ENCODE measurements at places on chromosomes 4 and X.
A peak's percentile ranks its signal among the peaks of the same experiment; 100 is the strongest.

DNA sequence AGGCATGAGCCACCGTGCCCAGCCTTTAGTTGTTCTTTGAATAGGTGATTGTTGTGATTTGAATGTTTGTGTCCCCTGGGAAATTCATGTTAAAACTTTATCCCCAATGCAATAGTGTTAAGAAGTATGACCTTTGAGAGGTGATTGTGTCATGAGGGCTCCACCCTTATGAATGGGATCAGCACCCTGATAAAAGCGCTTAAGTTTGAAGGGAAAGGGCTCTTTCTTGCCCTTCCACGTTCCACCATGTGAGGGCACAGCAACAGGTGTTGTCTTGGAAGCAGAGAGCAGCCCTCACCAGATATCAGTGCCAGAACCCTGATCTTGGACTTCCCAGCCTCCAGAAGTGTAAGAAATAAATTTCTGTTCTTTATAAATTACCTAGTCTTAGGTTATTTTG is 33.7 kb upstream of the RP2 start:
- DNase-seq: no peak

GRCh38 chr4:129345609-129346008 is 249.7 kb downstream of the C4orf33 start:
- no peak for DNase-seq

DNA sequence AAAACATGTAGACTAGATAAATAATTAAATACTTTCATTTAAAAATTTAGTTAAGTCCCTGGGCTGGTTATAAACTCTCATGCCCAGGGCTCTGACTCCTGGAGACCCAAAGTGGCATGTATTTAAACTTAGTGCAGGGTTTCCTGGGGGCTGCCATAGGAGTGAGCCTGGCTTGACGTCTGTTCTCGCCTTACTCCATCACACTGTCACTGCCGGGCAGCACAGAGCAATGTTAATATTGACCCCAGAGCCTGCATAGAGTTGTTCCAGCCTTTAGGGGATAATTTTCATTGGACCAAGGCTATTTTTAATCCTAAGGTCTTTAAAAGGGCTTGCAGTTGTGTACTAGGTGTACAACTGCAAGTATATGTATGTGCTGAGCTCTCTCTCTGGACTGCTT is 31.2 kb downstream of the KIAA0232 start:
- DNase-seq: no peak

- peak; percentile 58 for DNase-seq
These were observed 9.7 kb upstream of the TMEM165 start for GRCh38 chr4:55386073-55386472.

GRCh38 chrX:69133921-69134542 is 31.2 kb downstream of the PJA1 start:
- DNase-seq: no peak

DNA sequence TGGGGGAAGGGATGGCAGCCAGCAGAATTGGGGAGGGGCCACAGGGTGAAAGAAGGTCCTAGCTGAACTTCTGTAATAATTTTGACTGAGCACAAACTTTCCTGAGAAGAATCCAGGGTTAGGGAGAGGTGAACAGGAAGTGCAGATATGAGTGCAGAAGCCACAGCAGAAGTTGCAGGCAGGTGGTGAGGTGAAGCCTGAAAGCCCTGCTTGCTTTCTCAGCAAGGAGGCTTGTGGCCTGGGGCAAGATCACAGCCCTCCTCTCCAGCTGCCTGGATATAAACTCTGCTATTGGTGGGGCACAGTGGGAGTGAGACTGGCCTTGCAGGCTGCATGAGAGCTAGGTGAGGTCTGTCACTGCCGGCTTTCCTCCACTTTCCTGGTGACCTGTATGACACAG is 44.1 kb upstream of the UPRT start:
- DNase-seq: no peak

DNA sequence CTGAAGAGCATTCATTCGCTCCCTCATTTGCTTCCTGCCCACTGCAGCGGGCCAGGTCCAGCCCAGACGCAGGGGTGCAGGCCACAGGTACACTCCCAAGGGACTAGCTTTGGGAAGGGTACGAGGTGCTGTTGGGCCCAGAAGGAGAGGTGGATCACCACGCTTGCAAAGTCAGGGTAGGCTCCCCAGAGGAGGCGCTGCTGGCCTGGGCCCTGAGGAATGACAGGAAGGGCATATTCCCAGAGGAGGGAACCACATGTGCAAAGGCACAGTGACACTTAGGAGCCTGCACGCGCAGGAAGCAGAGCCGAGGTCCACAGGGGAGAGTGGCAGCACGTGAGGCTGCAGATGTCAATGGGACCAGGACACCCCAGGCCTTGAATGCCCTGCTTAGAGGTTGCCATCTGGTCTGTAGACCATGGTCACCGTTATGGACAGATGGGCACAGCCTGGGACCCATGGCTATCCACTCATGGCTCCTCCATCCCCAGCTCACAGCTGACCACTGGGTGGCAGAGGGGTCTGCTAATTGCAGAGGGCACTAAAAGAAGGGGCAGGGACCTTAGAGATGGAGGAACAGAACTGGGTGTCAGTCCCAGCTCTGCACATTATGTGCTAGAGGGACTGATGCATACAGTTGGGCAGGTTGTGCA is 7.9 kb downstream of the HTRA3 start:
- DNase-seq: no peak

DNA sequence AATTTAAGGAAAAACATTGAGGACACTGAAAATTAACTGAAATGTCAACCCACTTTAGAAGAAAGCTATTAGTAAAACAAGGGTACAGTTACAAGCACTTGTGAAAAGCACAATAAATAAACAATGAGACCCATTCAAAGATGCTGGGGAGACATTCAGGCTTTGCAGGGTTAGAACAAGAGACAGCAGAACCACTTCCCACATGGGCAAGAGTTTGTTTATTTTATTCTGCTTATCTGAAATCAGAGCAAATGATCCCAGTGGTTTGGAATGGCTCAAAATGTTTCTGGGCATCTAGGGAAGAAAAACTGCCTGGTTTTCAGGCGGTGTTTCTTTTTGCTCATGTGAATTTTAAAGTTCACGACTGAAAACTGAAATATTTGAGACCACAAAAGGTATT is 42.4 kb downstream of the PPP3CA start:
- peak; percentile 82 for DNase-seq

- DNase-seq: peak; percentile 28
These were observed 795.6 kb upstream of the GALNTL6 start for GRCh38 chr4:171017593-171017992.

DNA sequence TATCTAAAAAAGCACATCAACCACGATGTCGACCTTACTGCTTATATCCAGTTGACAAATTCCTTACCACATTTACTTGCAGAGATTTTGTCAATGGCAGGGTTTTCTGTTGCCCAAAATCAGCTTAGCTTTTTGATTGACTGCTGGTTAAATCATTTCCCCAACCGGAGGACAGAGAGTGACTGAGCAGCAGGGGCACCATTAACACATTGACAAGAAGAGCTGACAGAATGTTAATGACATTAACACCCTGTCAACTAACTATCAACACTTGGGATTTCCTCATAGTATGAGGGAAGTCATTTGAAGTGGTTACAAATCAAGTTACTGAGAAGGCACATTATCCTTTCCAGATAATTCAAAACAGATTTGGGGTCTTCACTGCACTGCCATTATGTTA is 368.4 kb downstream of the RPA4 start:
- no peak for DNase-seq

DNA sequence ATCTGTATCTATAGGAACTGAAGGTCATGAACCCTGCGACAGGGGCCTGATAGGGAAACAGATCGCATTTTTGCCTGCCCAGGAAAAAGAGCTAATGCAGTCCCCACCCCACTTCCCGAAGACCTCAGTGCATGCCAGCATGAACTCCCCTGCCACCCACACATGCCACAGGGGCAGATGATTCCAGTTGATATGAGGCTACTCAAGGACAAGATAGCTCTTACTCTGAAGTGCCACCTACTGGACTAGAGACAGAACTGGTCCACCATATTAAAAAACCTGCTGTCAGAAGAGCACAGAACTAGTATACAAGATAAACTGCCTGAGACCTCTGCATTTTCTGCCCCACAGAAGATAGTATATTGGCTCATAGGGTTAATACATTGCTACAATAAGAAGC is 68.0 kb downstream of the YIPF7 start:
- no peak for DNase-seq

DNA sequence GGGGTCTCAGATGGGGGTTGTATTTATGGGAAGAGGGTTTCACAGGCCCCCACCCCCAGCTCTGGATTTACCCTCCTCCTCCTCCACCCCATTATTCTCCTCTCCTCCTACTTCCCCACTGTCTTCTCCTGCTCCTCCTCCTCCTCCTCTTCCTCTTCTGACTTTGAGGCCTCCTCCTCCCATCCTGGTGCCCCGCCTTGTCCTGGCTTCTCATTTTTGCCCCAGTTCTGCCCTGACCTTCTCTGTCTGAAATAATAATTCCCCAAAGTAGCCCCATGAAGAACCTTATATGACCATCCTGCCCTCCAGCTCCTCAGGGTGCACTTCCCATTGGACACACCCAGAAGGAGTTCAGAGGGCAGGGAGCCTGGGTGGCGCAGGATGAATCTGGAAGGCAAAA is 351.4 kb upstream of the GATB start:
- no peak for DNase-seq

DNA sequence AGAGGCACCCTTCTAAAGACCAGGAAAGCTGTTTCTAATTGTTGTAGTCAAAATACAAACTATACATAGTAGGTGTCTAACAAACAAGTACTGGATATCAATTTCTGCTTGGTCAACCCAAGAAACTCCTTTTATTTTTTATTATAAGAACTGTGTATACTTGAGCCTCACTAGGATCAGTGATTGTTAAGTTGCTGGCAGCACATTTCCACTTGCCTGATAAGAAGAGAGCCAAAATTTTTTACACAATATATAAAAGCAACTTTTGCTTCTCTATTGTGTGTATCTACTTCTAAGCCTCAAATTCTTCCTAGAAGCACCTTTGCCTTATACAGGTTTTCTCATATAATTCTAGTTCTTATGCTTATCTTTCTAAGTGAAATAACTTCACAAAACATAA is 703.0 kb upstream of the EPHA5 start:
- DNase-seq: no peak

GRCh38 chr4:7831330-7831729 is 108.3 kb downstream of the AFAP1 start:
- DNase-seq: no peak

DNA sequence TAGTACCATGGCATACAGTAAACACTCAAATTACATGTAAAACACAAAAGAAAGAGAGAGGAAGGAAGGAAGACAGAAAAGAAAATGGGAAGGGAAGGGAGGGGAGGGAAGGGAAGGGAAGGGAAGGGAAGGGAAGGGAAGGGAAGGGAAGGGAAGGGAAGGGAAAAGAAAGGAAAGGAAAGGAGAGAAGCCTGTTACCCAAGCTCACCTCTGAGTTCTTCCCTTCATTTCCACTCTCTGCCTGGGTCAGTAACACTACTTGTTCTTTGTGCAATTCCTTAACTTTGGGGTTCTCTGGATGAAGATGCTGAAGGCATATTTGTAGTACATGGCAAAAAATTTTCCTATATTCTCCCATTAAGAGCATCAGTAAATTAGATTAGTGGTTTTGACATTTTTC is 241.0 kb downstream of the RAB28 start:
- no peak for DNase-seq

GRCh38 chr4:123783151-123783790 is 386.7 kb downstream of the SPRY1 start:
- DNase-seq: no peak

DNA sequence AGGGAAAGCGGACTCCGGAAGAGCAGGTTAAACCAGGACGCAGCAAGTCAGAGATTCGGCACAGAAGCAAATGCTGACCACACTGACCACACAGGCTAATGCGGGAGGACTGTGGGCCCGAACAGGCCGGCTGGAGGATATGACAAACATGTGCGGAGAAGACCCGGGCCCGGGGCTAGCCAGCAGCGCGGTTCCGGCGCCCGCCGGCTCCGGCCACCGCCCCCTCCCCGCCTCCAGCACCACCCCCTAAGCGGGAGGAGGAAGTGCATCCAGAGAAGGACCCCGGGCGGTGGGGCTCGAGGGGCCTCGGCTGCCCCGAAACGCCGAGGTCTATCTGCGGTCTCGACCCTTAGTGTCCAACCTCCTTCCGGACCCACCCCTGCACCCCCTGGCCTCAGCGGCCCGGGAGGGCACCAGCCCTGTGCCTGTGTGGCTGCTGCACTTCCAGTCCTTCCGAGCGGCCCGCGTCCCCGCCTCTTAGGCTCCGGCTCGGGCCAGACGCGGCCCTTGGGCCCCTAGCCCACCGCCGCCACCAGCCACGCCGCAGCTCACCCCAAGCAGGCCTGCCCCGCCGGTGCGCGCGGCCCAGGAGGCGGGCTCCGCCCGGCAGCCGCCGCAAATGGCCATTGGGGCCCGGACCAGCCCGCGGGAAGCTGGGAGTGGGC is 2.1 kb downstream of the ELOVL6 start:
- peak; percentile 66 for DNase-seq

GRCh38 chr4:67988991-67989390 is 25.7 kb upstream of the TMPRSS11A start:
- no peak for DNase-seq

DNA sequence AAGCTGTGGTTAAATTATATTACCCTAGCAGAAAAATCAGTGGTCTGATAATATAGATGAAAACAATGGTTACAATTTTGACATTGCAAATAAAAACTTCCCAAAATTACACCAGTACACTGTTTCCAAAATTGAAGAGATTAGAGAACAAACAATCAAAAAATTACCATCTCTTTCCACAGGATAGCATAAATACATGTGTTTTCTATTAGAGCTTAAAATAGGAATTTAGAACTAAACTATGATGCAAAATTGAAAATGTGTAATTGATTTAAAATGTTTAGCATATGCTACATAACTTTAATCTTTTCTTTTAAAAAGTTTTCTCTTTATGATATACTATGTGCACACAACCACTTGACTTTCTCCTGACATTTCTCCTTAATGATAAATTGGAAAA is 6.7 kb downstream of the EDNRA start:
- DNase-seq: no peak

GRCh38 chrX:50638123-50638522 is 167.5 kb upstream of the DGKK start:
- DNase-seq: no peak

GRCh38 chr4:1726146-1726934 is 5.0 kb downstream of the TACC3 start:
- DNase-seq: peak; percentile 89

GRCh38 chr4:97923096-97923495 is 220.2 kb downstream of the STPG2 start:
- DNase-seq: no peak

DNA sequence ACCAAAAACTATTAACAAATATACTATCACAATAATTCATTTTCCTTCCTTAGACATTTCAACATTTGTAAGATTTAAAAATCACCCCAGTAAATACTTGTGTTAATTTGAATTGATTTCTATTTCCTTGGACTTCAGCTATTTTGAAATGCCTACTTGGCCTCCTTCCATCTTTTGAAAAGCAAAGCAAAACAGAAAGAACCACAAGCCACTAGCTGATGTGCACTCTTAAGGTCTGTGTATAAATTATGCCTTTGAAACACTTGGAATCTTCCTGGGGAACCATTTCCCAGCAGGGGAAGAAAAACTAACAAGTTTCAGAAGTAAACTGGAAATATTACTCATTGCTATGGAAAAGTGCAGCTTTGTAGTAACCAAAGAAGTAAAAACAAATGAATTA is 139.8 kb downstream of the CLCN4 start:
- no peak for DNase-seq
